ENCODE measurements at places on chromosomes 5 and 9.

DNA sequence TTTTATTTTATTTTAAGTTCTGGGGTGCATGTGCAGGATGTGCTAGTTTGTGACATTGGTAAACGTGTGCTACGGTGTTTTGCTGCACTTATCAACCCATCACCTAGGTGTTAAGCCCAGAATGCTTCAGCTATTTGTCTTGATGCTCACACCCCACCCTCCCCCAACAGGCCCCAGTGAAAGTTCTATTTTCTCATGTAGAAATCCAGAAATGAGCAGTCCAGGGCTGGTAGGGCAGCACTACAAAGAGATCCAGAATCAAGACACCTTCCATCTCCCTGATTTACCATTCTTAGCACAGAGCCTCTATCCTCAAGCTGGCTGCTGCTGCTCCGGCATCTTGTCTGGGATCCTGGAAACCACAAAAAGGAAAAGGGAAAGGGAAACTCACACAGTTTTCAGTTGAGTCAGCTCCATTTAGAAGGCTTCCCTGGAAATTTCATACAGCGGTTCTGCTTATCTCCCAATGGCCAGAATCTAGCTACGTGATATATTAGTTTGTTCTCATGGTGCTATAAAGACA, 85.4 kb upstream of the SMARCA2 start:
- DNase-seq, result no peak

DNA sequence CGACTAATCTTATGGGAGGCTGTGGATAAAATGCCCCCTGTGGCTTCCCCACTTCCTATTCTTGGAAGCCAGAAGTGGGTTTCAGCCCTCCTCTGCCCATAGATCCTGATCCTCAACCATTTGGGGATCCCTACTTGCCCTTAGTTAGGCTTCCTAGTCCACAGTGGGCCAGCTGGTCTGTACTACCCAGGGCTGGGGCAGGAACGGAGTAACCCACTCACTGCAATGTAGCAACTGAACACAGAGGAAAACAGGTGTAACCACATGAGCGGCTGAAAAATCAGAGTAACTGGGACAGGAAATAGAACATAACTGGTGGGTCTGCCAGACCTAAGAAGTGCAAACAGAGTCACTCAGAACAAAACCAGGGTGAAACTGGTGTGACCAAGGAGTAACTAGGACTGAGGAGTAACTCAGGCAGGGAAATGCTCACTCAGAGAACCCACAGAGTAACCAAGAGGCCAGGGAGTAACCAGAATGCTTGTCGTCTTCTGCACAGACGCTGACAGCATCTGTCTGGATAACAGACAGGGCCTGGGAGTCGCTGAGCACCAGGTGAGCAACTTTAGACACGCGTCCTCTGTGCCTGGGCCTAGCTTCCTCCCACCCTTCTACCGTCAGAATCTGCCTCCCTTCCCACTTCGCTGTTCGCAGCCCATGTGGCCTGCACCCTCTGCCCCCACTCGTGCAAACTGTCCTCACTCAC, 1.0 kb downstream of the AQP3 start:
- DNase-seq, result no peak

DNA sequence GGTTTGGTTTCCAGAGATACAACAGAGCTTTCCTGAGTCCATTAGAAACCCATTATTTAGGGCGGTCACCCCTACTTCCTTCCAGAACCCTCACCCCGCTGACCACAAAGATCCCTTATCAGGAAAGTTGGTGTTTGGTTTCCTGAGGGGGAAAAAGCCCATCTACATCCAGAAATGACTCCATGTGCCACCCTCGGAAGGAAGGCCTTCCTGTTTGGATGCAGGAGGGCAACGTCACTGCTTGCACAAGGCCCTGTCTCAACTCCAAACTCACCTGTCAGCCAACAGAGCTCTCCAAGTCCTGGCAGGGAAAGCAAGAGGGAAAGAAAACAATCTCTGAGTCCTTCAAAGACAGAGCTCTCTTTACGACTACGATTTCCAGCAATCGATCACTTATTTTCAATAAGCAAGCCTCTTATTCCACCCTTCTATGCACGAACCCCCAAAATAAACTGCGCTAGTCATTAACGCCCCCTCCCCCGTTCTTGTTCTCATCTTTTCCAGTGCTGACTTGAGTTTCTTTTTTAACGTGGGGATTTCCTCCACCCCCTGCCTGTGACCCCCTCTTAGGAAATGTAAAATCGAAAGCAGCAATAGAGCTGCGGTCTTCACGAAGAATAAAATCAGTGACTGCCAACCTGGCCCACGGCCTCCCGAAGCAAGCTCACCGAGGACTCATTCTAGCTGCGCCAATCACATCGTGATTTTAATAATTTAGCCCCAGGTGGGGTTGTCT, 35.7 kb upstream of the NTNG2 start:
- no peak for DNase-seq

- no peak for DNase-seq
Observed at GRCh38 chr5:6716629-6717149, 3.5 kb downstream of the TENT4A start.

GRCh38 chr5:180908998-180909731, 10.2 kb downstream of the BTNL8 start:
- DNase-seq, result no peak

DNA sequence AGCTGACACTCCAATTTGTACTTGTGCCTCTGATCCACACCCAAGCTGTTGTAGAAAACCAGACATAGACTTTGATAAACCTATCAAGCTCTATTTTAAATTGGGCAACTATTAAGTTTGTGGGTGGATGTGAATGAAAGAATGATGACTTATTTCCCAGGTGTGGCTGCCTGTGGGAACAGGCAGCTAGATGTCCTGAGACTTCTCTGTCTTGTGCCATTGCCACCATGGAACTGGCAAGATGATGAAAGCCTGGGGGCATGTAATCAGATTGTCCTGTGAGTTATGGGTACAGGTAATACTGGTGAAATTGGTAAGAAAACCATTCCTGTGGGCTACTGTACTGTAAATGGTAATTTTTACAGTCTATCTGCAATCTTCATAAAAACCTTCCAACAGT, 57.5 kb downstream of the CEMIP2 start:
- DNase-seq, result no peak

DNA sequence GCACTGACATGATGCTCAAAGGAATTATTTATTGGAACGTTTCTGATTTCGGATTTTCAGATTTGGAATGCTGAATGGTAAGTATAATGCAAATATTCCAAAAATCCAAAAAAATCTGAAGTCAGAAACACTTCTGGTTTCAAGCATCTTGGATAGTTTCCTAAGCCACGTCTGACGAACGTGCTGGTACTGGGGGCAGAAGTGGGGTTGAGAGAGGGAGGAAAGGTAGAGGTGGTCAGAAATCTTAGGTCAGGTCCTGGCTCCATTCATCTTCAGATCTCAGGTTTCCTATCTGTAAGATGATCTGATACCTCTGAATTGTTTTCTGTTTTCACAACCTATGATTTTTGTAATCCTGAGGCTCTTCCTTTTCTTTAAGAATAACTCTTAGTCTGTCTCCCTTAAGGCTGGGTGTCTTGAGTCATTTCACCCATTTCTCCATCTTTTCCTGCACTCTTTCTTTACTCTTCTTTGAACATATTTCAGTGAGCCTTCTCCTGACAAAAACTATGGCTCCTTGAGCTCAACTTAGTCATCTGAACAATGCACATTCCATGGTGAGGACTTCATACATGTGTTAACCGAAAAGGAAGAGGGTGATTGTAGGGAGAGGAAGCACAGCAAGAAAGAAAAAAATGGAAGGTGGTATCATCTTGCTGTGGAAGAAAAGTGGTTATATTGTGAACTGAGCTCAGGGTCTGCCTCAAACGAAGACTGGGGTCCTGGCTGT, 3.3 kb downstream of the SGCD start:
- DNase-seq, result no peak

DNA sequence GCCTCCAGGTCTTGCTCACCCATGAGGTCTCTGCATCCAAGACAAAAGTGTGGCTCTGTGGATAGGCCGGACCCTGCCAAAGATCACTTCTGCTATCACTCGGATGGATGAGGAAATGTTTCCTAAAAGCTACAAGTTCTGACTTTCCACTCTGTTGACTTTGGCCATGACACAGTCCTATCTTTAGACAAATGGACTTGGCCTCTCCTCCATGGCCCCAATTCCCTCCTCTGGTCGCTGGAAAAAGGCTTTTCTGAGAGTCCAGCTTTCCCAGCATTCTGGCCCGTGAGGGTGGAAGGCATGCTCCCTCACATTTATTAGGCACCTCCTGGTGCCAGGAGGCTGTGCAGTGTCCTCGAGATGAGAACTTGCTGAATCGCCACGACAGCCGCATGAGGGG, 83.1 kb downstream of the COL27A1 start:
- DNase-seq, result no peak

- DNase-seq, result no peak
Observed at GRCh38 chr9:92191801-92192200, 76.6 kb upstream of the SPTLC1 start.

DNA sequence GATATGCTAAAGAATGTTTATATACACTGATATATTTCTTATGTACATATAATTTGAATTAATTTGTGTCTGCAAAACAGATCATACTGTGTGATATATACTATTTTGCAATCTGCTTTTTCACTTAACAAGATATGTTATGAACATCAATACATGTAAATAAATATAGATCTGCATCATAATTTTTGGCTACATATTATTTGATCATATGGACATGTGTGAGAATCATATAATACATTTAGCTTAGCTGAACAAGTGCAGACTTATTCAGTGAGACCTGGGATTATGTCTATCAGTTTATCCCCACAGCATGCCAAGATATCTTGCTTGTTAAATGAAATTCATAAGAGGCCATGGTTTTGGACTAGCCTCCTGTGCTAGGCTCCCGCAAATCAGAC, 474.3 kb downstream of the ARHGEF28 start:
- DNase-seq, result no peak

GRCh38 chr5:133114166-133114932, 62.5 kb downstream of the HSPA4 start:
- no peak for DNase-seq

- DNase-seq, result no peak
Observed at GRCh38 chr5:143041461-143041860, 271.3 kb downstream of the ARHGAP26 start.

GRCh38 chr5:79023947-79024346, 38.8 kb upstream of the ARSB start:
- DNase-seq, result no peak

- no peak for DNase-seq
Observed at GRCh38 chr5:586751-587285, 25.3 kb upstream of the CEP72 start.

DNA sequence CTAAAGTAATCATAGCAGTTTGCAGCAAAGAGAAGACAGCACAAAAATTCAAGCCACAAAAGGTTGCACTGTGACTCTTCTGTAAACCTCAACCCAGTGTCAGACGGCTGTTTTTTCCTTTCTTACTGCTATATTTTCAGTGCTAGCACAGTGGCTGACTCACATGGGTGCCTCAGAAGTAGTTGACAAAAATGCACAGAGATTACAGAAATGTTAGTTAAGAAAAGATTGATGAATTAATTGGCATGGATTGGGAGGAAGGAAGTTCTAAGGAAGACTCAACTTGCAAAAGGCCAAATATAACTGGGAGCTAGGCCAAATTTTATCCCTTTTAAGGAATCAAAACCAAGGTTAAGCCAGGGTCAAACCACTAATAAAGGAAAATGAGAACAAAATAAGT, 43.7 kb upstream of the ITGA1 start:
- no peak for DNase-seq

DNA sequence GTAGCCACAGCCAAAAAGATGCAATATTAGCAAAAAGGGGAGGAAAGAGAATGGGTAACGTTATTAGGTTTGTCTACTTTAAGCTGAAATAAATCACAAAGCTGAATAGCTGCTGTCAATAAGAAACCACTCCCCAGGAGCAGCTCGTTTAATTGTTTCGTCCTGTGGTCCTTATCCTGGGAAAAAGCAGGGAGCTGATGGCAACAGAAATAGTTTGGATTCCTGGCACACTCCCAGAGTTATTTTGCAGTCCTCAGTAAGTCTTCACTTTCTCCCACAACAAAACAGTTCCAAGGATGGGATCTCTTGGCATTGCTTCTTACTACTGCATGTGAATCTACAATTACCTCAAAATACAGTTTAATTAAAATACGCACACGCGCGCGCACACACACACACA, 28.8 kb downstream of the FRMD3 start:
- DNase-seq, result no peak

- no peak for DNase-seq
Observed at GRCh38 chr5:1228120-1228519, 2.9 kb downstream of the SLC6A18 start.

DNA sequence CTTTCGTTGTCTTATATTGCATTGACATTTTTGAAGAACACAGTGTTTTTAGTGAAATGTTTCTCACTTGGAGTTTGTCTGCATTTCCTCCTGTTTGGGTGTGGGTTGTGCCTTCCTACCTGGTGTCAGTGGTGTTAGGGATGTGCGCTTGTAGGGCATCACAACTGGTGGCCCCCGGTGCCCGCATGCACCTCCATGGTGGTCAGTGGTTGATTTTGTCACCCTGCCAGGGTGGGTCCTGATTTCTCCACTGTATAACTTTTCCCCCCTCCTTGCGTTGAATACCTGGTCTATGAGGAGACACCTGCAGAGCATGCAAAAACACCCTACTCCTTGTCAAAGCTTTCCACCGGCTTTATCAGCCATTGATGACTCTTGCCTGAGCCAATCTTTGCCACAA, 132.9 kb downstream of the BARX1 start:
- no peak for DNase-seq

DNA sequence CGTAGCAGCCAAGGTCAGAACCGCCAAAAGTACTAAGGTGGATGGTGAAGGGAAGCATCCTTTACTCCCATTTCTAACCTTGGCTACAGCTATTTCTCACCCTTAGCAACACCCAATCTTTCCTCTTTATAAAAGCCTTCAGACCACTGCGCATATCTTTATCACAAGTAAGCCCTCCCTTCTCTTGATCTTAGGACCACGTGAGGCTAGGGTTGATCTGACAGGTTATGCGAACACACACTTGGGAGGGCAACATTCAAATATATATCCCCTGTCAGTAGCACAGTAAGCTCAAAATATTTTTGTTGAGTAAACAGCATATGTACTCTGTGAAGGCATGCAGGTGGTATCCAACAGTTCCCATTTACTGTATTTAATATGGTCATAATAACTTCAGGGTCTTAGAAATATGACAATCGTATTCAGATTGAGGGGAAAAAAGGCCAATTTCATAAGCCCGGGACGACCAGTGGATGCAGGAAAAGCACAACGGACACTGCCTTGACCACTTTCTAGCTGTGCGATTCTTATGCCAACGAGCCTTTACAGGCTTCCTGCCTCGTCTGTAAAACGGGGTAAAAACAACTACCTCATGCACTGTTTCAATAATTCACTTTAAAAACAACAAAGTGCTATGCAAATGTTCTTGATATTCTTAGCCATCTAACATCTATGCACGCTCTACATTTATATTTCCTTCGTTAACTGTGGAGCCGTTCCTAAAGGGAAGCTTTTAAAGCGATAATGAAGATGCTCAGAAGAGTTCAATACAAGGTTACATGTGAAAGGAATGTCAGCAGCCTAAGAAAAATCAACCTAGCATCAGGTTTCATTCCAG, 1.3 kb downstream of the ARSB start:
- no peak for DNase-seq

GRCh38 chr9:99076483-99077171, 28.3 kb upstream of the TGFBR1 start:
- DNase-seq, result no peak

- DNase-seq, result no peak
Observed at GRCh38 chr5:14202462-14202861, 59.3 kb downstream of the TRIO start.

GRCh38 chr9:102768002-102768401, 227.1 kb upstream of the CYLC2 start:
- no peak for DNase-seq
